Lung (tissue), 17 donors: ENCODE measurements at places on chromosomes 12 and 14. TPM values are rescaled to one million over a fixed set of nuclear protein-coding genes. Genes with fewer than 3 reads are reported as not detected.

The GALNT16 gene
- total RNA-seq = 4.1 TPM

The DDX54 gene
- 75.3 TPM for total RNA-seq

The BCL11B gene
- total RNA-seq = 1.0 TPM

The CLEC2A gene
- total RNA-seq = not detected

The FSCB gene
- total RNA-seq = not detected

The SUDS3 gene
- total RNA-seq = 106 TPM

The ANKS1B gene
- total RNA-seq = 6.2 TPM

The NXPH4 gene
- 0.94 TPM for total RNA-seq

The BBOF1 gene
- 23.1 TPM for total RNA-seq

The CISTR gene
- total RNA-seq = not detected

The ITGB7 gene
- total RNA-seq = 7.9 TPM

The OR10G2 gene
- not detected for total RNA-seq

The KRT6C gene
- not detected for total RNA-seq

The CEBPE gene
- total RNA-seq = not detected

The RNASE4 gene
- 14.5 TPM for total RNA-seq

The CMTM5 gene
- 2.0 TPM for total RNA-seq

The COX8C gene
- total RNA-seq = not detected

The TDRD9 gene
- total RNA-seq = 8.2 TPM

The CRIP1 gene
- 72.8 TPM for total RNA-seq
